A549 treated with CpdA at 1 μM for 4 hours (cell line): ENCODE measurements at places on chromosomes 3 and 15. TPM values are rescaled to one million over a fixed set of nuclear protein-coding genes. Genes with fewer than 3 reads are reported as not detected.

THRB gene
- 0.99 to 3.1 TPM (median 1.6 TPM) in 5 replicates for total RNA-seq

GABRA5 gene
- total RNA-seq, result 81.1 to 122 TPM (median 106 TPM) in 5 replicates

SV2B gene
- total RNA-seq, result 0.02 to 0.13 TPM (median 0.03 TPM) in 3 of 5 replicates, not detected in the others

PXYLP1 gene
- 11.4 to 12.7 TPM (median 12.1 TPM) in 5 replicates for total RNA-seq

GOLGA6D gene
- total RNA-seq, result 0.05 TPM in 1 of 5 replicates, not detected in the others

SLC9A9 gene
- total RNA-seq, result 0.03 to 0.31 TPM (median 0.13 TPM) in 5 replicates

CADM2 gene
- 0.15 to 0.26 TPM (median 0.23 TPM) in 3 of 5 replicates, not detected in the others for total RNA-seq

FRMD4B gene
- 0.85 to 2.8 TPM (median 1.4 TPM) in 5 replicates for total RNA-seq

DNAH12 gene
- 0.05 to 0.19 TPM (median 0.11 TPM) in 4 of 5 replicates, not detected in the other for total RNA-seq

LARP6 gene
- total RNA-seq, result 56.7 to 84.5 TPM (median 78.1 TPM) in 5 replicates
